HS-5 (cell line): ENCODE measurements at places on chromosomes 4 and X.

- no peak for DNase-seq
Observed at GRCh38 chrX:71171110-71171801, 26.6 kb downstream of the NLGN3 start.

- DNase-seq, result no peak
Observed at GRCh38 chr4:122775987-122776836, 43.7 kb downstream of the BBS12 start.

DNA sequence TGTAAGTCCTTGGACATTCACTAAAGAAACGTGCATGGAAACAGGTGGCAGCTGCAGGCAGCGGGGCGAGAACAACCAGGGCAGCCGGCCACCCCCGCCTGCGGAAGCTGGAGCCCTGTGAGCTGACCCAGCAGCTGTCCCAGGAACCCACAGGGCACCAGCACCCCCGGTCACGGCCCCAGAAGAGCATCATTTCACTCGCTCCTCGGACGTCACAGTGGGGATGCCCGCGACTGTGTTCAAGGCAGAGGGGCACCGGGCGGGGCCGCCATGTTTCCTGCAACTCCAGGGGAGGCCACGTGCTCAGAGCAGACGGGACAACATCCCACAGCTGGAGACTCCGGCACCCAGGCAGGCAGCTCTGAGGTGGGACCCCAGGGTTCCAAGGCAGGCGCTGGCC, 45.0 kb upstream of the CPLX1 start:
- no peak for DNase-seq

DNA sequence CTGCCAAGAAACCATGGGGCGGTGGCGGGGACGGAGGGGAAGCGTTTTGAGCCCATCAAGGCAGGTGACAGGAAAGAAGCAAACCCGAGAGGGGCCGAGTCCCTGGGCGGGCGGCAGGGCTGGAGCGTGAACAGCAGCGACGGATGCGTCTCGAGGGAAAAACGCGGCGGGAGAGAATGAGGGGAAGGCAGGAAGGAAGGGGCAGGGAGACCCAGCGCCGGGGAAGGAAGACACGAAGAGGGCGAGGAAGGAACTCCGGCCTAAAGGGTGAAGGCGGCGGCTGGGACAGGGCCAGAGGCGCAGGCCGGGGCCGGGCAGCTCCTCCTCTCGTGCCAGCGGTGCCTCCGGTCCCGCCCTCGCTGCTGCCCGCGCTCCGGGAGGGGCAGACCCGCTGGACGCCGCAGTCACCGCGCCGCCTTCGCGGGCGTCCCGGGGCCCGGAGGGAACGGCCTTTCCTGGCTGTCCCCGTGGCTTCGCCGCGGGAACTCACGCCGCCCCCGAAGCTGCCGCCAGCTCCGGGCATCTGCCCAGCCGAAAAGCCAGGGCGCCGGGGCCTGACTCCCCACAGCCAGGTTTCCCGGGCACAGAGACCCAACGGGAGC, 751 bp upstream of the RGS12 start:
- no peak for DNase-seq

- DNase-seq, result no peak
Observed at GRCh38 chrX:103330681-103331288, 746 bp downstream of the TCEAL7 start.

DNA sequence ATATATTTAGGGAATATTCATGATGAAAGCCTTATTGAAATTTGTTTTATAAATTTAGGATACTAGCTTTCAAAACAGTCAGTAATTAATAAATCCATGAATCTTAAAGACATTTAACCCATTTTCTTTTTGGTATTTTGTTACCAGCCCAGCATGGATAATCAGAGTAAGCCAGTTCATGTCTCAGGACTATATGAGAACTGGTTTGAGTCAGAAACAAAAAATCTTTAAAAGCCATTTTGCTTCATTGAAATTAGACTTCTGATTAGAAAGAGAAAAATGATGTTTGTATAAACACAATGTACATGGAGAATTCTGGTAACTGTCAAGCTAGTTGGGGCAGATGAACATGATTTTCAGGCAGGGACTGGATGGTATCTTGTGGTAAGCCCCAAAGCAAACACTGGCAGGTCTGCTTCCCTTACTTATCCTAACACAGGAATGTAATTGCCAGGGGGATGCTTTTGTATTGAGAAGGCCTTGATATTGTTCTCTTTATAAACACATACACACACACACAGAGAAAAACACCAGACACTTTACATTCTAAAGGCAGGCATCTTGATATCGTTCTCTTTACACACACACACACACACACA, 9.4 kb downstream of the ARHGAP10 start:
- no peak for DNase-seq

GRCh38 chr4:4289941-4290850, at the start of the genes LYAR and ZBTB49:
Gene LYAR, minus strand, starts transcription at chr4:4290154. Its CDS starts 6,412 bp downstream, at chr4:4283742.
Gene ZBTB49, plus strand, starts transcription at chr4:4290251. Its CDS starts 9,695 bp downstream, at chr4:4299946.
- DNase-seq, result peak; percentile 69

- DNase-seq, result no peak
Observed at GRCh38 chr4:184329659-184330400, 112.2 kb upstream of the ENPP6 start.

GRCh38 chr4:188008377-188008776, 12.8 kb downstream of the ZFP42 start:
- DNase-seq, result peak; percentile 76

- no peak for DNase-seq
Observed at GRCh38 chr4:154503598-154503997, 12.0 kb upstream of the DCHS2 start.

- no peak for DNase-seq
Observed at GRCh38 chrX:7876957-7877356, 34.0 kb downstream of the VCX start.

DNA sequence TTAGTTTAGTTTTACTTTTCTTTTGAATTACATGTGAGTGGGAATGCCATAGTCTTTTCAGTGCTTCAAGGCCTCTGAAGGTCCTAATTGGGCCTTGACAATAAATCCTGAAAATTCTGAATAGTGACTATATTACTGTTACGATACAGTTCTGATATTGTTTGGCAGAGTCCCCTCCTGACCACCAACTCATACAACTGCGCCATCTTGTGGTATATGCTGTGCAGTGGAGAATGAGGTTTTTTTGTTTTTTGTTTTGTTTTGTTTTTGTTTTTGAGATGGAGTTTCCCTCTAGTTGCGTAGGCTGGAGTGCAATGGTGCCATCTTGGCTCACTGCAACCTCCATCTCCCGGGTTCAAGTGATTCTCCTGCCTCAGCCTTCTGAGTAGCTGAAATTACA, 56.6 kb upstream of the CHRDL1 start:
- DNase-seq, result no peak

DNA sequence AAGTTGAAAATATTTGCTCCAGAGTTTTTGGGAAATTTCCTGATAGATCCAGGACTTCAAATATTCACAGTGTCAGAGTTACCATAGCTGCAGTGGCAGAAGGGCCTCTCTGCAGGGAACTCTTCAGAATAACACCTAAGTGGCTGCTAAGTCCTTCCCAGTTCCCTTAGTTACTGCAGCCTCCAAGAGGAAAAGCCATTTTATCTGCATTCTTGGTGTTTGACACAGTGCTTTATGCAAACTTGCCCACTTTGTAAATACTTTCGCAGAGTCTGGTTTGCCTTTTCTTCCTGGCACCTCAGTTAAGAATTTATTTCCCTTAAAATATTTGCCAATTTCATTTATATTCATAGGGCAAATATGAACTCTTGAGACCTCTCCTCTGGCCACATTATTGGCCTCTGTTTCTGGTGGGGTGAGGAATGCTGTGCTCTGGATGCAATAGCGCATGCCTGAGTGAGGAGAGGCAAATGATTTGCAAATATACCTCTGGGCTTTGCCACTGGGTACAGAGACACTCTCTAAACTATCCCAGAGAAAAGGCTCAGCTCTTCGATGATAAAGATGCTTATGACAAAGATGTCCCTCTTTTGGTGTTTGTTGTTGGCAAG, 566.3 kb upstream of the NR3C2 start:
- no peak for DNase-seq

DNA sequence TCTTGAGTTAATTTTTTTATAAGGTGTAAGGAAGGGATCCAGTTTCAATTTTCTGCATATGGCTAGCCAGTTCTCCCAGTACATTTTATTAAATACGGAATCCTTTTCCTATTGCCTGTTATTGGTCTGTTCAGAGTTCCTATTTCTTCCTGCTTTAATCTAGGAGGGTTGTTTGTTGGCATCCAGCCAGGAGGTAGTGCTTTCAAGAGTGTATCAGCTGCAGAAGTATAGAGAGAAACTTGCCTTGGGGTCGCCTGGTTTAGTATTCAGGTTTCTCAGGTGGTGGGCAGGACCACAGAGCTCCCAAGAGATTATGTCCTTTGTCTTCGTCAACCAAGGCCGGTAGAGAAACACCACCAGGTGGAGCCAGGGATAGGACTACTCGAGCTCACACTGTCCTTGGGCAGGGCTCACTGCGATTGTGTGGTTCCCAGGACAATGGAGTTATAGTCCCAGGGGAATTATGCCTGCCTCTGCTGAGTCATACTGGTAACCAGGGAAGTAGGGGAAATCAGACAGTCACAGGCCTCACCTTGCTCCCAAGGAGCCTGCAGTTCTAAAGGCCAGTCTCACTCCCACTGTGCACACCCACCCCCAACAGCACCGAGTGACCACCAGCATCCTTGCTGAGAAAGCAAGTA, 168.1 kb downstream of the VSIG4 start:
- DNase-seq, result no peak

DNA sequence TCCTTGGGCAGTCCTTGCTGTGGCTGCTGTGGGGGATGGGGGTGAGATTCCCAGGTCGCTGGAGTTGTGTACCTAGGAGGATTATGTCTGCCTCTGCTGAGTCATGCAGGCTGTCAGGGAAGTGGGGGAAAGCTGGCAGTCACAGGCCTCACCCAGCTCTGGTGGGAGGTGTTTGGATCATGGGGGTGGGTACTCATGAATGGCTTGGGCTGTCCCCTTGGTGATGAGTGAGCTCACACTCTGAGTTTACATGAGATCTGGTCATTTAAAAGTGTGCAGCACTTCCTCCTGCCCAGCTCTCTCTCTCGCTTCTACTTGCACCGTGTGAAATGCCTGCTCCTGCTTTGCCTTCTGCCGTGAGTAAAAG, 24.6 kb upstream of the PDLIM3 start:
- DNase-seq, result no peak

DNA sequence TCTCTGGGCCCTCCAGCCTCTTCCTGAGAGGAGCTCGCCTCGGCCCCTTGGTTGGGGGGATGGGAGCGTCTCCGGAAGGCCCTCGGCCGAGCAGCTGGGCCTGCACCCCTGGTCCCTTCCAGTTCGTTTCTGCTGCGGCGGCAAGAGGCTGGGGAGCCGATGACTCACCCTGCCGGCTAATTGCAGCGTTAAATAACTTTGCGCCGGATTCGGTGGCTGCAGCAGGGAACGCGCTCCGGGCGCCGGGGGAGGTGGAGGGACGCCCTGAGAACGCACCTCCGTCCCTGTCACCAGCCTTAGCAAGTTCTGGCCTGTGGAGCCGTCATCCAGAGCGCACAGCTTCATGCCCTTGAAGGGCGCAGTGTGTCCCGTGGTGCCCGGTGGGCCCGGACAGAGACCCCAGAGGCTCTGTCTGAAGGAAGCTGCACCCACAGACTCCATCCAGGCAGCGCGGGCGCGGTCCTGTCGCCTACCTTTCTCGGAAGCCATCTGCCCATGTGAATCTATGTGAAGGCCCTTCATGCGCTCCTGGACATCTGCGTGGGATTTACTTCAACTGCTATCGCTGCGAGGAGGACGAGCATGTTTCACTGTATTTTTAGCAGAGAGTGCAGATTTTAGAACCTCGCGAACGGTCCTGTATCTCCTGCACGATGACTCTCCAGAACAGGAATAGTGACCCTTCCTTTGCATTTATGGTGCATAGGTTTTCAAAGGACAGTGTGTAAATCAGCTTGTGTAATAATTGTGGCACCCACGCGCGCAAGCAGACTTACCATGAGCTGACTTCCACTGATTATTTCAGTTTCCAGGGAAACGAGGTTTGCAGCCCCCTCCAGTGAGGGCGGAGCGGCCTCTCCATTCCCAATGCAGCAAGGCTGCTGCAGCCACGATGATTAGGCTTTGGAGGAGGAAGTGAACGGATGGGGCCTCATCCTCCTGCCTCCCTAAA, 1.7 kb upstream of the TMEM271 start:
- no peak for DNase-seq

DNA sequence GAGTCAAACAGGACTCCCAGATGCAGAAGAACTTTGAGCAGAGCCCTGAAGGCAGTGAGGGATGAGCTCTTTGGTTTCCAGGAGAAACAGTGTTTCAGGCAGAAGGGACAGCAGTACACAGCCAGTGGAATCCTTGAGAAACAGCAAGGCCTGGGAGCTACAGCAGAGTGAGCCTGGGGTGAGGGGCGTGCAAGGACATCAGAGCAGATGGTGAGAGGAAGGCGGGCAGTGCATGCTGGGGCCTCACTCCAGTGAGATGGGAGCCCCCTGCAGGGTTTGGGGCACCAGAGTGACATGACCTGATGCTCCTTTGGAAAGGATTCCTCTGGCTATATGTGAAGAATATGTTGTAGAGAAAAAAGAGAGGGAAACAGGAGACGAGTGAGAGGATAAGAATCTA, 98.1 kb upstream of the EGFL6 start:
- DNase-seq, result no peak
